ENCODE measurements at places on chromosomes 12 and 14. TPM values are rescaled to one million over a fixed set of nuclear protein-coding genes. Genes with fewer than 3 reads are reported as not detected.

The ETFBKMT gene
- 0.81 TPM for total RNA-seq

The SLC22A17 gene
- total RNA-seq: 8.4 TPM

The CPNE6 gene
- total RNA-seq: 0.07 TPM

The NFE2 gene
- not detected for total RNA-seq

The EGLN3 gene
- 82.0 TPM for total RNA-seq

The TTC5 gene
- 17.6 TPM for total RNA-seq

The CABP1 gene
- not detected for total RNA-seq

The HSPB8 gene
- total RNA-seq: 23.5 TPM

The CLECL1 gene
- not detected for total RNA-seq

The ACOT4 gene
- total RNA-seq: not detected

The BICDL1 gene
- total RNA-seq: 15.9 TPM

The LUM gene
- not detected for total RNA-seq

The NGB gene
- not detected for total RNA-seq

The B4GALNT1 gene
- 66.6 TPM for total RNA-seq

The NEUROD4 gene
- total RNA-seq: not detected

DNA sequence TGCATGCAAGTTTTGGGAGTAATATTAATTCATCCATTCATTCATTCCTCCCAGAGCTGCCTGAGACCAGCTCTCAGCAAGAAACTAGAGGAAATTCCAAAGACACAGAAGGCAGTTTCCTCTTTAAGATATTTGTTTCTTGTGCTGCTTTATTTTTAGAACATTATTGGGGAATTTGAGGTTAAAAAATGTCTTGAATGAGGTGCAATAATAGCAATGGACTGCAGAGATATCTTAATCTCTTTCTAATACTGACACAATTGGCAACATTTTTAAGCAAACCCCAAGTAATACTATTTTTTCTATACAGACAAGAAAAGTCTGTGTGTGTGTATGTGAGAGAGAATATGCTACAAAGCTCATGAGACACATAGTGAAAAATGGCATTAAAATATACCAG, 190.2 kb upstream of the USP15 start:
- DNase-seq: no peak

DNA sequence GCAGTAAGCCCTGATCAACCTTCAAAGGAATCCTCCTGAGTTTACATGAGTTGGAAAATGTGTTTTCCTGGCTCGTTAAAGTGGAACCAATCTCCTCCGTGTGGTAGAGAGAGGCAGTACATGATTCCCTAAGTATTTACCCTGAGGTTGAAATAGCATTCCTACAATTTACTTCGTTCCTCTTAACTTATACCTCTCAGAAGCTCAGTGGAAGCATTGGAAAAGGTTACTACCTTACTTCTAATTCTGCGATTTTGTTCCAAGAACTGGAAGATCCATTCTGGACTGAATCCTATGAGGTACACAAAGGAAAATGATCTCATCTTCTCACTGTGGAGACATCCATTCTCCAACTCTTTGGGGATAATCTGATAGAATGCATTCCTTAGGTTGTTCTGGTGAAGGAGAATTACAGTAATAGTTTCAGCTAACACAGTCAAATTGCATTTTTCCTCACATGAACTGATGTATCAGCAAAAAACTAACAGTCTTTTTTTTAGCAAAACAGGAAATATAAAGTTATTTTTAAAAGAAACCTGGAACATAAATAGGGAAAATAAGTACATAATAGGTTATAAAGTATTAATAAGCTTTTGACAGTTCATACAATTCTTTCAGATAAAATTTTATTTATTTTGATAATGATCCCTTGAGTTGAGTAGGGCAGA, 475.6 kb downstream of the PDZRN4 start:
- peak; percentile 29 for DNase-seq

GRCh38 chr12:2125651-2126522, 73.1 kb downstream of the CACNA1C start:
- no peak for DNase-seq

- DNase-seq: no peak
Measured at GRCh38 chr12:128204711-128205110, 62.3 kb upstream of the TMEM132C start.

GRCh38 chr14:102993523-102993922, 63.8 kb downstream of the CDC42BPB start:
- DNase-seq: peak; percentile 49

GRCh38 chr12:1848146-1848545, 27.8 kb downstream of the LRTM2 start:
- DNase-seq: no peak

DNA sequence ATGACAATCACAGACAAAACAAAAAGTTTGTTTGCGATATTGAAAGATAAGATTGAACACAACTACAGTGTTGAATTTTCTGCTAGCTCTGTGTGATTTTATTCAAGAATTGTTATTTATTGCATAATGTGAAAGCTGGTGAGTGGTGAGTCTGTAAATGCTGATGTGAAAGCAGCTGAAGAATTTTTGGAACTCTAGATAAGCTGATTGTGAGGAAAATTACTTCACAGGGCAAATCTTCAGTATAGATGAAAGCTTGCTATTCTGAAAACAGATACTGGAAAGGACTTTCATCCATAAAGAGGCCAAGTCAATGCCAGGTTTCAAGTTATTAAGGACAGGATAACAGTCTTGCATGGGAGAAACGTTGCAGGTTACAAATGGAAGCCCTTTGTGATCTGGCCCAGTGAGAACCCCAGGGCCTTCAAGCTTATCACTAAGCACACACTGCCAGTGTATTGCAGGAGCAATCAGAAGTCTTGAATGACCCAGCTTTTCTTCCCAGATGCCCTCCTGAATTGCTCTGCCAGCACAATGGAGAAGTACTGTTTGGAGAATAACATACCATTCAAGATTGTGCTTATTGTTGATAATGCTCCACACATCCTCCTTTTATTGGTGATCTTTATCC, 153.7 kb downstream of the PCNX1 start:
- no peak for DNase-seq

DNA sequence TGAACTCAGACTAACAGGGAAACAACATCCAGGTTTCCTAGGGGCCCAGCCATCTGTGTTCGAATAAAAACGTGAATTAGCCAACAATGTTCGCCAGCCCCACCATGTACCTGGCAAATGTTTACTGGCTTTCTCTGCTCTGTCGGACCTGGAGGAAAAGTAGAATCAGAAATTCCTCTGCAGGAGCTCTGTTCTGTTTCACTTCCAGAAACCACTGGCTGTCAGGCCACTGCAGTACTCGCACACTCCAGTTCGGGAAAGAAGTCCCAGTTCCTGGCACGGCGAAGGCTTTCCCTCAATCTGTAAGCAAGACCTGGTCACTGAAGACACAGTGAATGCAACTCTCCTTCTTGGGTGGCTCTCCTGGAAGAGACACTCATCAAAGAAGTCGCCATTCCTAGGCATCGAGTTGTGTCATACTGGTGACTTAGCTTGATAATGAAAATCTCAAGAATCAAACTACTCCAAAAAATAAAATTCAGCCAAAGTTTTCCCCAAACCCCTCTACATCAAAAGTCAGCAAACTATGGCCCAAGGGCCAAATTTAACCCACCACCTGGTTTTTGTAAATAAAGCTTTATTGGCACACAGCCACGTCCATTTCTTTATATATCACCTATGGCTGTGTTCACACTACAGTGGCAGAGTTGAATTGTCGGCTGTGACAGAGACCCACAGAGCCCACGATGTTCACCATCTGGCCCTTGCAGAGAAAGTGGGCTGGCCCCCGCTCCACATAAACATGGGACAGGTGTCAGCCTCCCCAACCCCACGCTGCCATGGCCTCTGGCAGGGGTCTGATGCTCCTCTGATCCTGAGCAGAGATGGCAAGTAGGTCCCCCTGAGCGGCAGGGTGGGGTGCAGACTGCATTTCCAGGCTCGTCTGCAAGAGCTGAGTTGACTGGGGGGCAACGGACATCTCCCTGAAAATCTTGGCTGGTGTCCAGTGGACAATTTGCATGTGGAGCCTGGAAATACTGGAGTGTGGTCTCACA, 189.2 kb upstream of the DIO3 start:
- no peak for DNase-seq

- no peak for DNase-seq
Measured at GRCh38 chr12:8779281-8779680, 43.1 kb upstream of the A2ML1 start.

- no peak for DNase-seq
Measured at GRCh38 chr12:43728117-43728516, 30.5 kb downstream of the PUS7L start.

- peak; percentile 54 for DNase-seq
Measured at GRCh38 chr12:14774906-14775635, 28.2 kb downstream of the WBP11 start.

- no peak for DNase-seq
Measured at GRCh38 chr14:54369343-54369742, 27.5 kb upstream of the CDKN3 start.

All from Caki2 (cell line).